ENCODE measurements at places on chromosomes 2 and 18.

DNA sequence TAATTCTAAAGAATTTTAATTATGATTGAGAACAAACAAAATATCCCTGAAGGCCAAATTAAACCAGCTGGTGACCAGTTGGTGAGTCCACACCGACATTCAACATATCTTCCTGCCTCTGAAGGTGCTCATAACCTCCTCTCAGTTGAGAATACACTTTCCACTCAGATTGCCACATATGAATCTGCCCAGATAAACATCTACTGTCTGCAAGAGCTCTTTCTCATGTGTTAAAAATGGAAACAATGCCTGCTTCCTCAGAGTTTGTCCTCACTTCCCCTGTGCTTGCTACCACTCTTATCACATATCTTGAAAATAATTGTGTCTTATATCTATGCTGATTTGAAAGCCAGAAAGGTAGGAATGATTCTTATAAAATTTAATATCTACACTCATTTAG is 177.7 kb upstream of the GULP1 start:
- peak; percentile 9 for DNase-seq

- DNase-seq = no peak
These were observed 14.3 kb upstream of the NOL10 start for GRCh38 chr2:10704034-10704594.

DNA sequence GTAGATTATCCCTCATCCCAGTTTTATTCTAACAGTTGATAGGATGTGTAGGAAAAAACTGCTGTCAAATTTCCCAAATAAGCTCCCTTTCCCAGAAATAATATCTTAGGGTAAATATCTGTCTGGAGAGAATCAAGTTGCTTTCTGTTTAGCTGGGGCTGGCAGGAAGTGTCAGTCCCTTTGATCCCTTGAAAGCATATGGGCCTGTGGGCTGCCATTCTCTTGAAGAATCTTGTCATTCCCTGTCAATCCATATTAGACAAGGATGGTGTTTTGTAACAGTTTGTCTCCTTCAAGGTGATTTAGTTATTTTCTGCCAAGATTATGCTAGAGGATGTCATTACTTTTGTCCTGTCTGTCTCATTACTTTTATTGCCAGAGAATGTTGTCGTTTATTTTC is 37.1 kb upstream of the UBE2E3 start:
- DNase-seq = no peak

GRCh38 chr2:96575785-96576456 is 39.4 kb downstream of the ARID5A start:
- DNase-seq = no peak

DNA sequence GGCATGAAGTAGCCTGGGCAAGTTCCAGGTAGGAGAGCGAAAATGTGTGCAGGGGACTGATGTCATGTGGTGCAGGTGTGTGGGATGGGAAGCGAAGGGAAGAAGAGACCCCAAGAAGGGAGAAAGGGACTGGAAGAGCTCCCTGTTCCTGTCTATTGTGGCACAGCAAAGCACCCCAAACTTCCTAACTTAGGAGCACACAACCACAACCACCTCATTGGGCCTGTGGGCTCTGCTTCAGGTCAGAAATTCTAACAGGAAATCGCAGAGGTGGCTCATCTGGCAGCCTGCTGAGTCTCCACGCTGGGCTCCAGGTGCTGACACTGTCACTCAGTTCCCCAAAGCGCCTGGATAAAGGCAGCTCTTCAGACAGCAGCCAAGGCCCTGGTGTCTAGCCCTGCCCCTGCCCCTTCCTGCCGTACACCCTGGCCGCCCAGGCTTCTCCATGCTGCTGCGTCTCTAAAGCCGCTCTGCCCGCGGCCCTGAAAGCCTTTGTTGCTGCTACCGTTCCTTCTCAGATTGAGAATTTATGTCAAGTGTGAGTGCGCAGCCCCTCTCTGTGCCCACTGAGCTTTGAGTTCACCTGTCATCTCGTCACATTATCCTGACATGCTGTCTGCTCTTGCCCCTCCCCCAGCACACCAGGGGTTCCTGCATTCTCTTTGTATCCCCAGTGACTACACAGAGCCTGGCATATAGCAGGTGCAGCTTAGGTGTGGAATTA is 140.2 kb upstream of the BCL2L11 start:
- no peak for DNase-seq

GRCh38 chr18:67652288-67652687 is 135.8 kb upstream of the DSEL start:
- no peak for DNase-seq

GRCh38 chr2:221345516-221345915 is 226.6 kb downstream of the EPHA4 start:
- DNase-seq = no peak

DNA sequence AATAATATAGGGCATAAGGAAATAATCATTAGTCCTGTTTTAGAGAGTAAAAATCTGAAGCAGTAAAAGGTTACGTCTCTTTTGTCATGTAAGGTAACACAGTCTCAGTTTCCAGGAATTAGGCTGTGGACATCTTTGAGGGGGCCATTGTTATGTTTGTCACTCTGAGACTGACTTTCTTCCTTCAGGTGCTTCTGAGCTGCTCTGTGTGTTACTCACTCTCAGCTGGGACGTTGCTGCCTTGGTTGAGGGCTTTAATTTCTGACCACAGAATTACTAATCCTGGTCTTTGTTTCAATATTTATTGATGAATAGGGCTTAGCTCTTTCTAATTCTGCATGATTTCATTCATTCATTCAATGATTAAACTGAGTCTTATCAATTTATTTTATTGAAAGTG is 55.9 kb upstream of the SLC38A11 start:
- DNase-seq = no peak

DNA sequence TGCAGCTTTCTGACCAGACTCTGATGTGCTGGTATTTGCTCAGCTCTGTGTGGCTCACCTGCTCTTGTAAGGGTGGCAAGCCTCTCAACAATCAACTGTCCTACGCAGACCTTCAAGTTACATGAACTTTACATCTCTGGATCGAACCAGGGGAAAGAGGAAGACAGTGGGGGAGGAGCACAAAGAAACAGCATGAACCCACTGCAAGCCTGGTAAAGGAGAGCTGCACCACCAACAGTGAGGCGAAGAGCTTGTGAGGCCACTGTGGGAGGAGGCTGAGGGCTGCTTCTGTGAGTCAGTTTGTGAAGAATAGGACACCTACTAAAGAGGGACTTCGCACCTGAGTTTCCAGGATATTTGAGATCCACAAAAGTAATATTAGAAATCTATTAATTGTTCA is 18.8 kb upstream of the FAM110C start:
- no peak for DNase-seq

DNA sequence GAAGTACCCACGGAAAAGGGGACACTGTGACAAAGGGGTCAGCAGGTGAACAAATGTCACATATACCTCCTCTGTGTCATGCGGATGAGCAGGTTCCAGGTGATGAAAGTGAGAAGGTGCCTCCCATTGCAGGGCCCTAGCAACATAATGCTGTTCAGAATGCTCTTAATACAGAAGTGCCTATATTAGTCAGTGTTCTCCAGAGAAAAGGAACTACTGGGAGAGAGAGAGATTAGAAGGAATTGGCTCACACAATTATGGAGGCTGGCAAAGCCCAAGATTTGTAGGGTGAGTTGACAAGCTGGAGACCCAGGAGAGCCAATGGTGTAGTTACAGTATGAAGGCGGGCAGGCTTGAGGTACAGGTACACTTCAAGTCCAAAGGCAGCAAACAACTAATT is 98.1 kb upstream of the CDC42EP3 start:
- DNase-seq = no peak

DNA sequence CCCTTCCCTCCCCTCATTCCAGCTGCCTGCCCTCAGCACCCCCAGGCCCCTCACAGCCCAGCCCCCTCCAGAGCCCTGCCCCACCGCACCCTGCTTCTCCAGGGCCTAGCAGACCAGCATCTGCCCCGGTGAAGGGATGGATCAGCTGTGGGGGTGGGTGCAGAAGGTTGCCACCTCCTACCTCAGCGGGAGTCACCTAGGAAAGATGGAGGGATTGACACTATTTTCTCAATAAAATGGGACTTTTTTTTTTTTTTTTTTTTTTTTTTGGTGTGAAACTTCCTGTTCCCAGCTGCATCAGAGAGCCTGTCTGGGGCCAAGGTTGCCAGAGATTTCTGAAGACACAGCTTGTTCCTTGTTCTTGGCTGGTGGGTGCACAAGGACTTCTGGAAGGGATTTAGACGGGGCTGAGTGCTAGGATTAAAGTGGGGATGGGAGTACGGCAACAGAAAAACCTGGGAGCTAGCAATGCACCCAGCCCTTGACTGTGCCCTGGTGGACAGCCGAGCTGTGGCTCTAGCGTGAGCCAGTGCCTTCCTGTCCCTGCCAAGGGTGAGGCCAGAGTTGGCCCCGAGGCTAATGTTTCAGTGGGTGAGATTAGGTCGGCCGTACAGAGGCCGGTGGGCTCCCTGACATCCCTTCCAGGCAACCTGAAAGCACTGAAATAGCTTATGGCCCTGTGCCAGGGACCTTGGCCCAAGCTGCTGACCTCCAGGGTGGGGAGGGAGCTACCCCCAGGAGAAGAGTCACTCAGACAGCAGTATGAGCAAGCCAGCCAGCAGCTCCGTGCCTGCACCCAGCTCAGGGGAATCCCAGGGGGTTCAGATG is 4.6 kb downstream of the B3GNT7 start:
- peak; percentile 47 for DNase-seq

DNA sequence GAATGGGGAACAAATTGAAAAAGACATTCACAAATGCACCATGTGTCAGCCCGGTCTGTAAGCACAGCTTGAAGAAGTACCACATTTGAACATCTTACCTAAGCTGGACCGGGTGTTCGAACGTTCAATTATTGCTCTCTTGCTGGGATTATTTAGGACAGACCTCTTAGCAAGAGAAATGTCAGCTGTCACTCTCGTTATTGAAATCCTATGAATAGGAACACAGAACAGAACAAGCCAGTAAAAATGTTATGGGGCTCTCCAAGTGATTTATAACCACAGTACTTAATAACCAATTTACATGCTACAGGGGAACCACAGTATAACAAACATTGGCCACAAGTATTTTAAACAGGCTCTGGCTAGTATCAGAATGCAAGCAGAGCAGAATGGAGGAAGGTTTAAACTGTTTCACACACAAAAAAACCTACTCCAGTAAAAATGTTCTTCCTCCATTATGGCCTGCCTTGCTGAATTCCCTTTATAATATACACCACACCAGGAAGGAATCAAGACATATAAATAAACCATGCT is 32.5 kb upstream of the ARL5A start:
- DNase-seq = no peak

DNA sequence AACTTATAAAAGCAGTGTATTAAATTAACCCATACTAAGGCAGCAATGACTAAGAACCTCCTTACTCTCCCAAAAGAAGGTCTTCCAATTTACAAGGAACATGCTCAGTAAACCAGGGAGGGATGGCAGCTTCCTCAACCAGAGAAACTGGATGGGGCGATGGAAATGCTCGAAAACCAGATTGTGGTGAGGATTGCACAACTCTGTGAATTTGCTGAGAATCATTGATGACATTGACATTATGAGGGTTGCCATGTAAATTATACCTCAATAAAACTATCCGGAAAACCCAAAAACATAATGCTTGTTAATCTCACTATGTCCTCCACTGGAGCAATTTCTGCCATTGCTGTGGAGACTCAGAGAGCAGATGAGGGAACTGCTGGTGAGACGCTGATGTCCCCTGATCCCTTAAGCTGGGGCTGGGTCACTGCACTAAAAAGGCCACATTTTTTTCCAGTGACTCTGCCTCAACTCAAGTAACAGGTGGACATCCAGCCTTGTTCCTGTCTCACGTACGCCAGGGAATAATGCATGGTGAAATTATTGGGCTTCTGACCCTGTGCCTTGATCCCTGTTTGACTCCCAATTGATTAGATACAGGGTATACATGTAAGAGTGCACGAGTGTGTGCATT is 288.3 kb downstream of the CYP26B1 start:
- peak; percentile 23 for DNase-seq

- no peak for DNase-seq
These were observed 36.3 kb downstream of the CXCR4 start for GRCh38 chr2:136081582-136082210.

DNA sequence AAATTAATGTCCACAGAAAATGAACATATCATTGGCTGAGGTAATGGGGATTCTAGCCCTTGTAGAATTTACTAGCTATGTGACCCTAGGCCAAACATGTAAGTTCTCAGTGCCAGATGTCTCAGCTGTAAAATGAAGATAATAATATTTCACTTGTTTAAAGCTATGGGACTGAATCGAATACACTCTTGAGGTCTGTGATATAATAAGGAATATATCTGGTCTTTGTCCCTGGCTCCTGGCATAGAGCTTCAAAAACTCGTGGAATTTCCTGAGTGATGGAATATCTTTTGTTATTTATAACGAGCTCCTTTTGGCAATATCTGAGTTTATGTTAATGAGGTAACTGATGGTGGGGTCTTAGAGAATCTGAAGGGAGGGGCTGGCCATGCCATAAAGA is 201.4 kb upstream of the CYP26B1 start:
- no peak for DNase-seq

- DNase-seq = no peak
These were observed 53.2 kb downstream of the SMAD7 start for GRCh38 chr18:48897531-48897930.

DNA sequence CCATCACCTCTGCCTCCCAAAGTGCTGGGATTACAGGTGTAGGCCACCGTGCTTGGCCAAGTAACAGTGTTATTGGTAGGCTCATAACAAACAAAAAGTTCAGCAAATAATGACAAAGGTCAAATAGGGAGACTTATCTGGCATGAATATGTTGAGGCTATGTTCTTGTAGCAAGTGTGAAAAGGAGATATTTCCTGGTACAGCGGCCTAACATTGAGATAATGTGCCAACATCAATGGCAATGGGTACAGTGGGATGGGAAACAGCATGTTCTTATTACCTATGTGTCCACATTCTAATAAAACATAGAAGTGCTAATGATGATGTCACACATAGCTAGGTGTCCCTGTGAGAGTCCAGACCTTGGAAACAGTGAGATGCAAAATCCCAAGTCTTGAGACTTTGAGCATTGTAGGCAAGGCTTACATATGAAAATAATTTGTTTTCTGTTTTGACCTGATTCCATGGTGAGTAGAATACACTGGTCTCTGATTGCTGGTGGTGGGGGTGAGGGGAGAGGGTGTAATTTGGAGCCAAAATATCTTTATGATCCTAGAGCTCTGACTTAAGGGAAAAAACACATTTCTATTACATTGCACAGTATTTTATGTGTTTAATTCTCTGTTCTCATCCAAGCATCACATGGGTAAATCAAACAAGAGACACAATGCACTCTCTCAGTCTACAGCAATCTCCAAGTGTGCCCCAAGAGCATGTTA is 33.1 kb upstream of the PMAIP1 start:
- no peak for DNase-seq

DNA sequence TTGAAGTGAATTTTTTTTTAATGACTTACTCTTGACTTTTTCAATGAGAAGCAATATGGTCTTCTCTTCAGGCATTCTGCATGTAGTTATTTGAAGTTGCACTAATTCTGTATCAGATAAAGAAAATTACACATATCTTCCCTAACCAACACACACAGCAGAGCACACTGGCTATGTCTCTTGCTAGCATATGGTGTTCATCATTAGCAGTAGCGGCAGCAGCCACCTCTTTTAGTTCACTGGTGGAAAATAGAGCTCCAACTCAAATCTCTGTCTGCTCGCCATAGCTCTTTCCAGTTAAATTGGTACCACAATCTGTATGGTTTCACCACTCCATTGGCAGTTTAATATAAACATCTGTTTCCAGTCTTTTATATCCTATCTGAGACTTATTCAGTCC is 278.1 kb upstream of the ZEB2 start:
- DNase-seq = no peak

GRCh38 chr2:215724146-215724545 is 288.3 kb upstream of the FN1 start:
- no peak for DNase-seq

GRCh38 chr2:20674974-20675679 is 8.2 kb downstream of the GDF7 start:
- DNase-seq = no peak

GRCh38 chr2:216562696-216563435 is 64.2 kb downstream of the RPL37A start:
- DNase-seq = no peak

Data from NB4 (cell line).